ENCODE measurements at places on chromosomes 2 and 18. TPM values are rescaled to one million over a fixed set of nuclear protein-coding genes. Genes with fewer than 3 reads are reported as not detected.

Gene GREB1L
- not detected for total RNA-seq

Gene SRD5A2
- total RNA-seq = not detected

Gene PECR
- 15.4 TPM for total RNA-seq

Gene LONRF2
- total RNA-seq = not detected

Gene MSH2
- 18.8 TPM for total RNA-seq

Gene EFHD1
- not detected for total RNA-seq

Gene CRYGC
- total RNA-seq = not detected

Gene GALNT3
- total RNA-seq = 42.9 TPM

GRCh38 chr18:8657873-8658470, 47.4 kb upstream of the MTCL1 start:
- no peak overlapping the region for H3K27ac ChIP-seq
- no peak for DNase-seq
- no peak overlapping the region for H3K4me3 ChIP-seq
- peaks cover 3% of the 10 kb centered on the region for H3K27me3 ChIP-seq
- no peaks in the 10 kb centered on the region for H3K36me3 ChIP-seq

DNA sequence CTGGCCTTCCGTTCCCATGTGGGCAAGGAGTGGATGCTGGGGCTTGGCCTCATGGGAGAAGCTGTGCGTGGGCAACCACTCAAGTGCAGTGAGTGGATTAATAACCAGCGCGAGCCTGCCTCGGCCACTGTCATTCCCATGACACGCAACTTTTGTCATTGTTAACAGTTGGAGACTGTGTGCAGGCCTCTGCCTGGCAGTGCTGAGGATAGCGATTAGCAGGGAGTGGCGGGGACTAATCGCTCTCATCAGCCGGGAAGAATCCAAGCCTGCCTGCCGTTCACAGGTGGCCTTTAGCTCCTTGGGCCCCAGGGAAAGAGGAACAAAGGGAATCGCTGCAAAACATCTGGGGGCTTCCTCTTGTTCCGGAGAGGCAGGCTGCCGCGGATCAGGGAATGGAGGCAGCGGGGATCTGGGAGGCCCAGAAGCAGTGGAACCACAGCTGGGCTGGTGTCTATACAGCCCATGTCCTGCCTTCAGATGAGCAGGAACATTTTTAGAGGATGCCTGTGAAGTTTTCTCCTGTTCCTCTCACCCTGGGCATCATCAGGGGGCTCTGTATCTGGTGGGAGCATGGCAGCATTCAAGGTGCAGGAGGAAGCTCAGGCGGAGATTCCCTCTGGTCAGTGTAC, 53.8 kb downstream of the CTIF start:
- H3K36me3 ChIP-seq = no peaks in the 10 kb centered on the region
- no peaks in the 10 kb centered on the region for H3K27me3 ChIP-seq
- H3K4me3 ChIP-seq = no peak overlapping the region
- no peak for DNase-seq

DNA sequence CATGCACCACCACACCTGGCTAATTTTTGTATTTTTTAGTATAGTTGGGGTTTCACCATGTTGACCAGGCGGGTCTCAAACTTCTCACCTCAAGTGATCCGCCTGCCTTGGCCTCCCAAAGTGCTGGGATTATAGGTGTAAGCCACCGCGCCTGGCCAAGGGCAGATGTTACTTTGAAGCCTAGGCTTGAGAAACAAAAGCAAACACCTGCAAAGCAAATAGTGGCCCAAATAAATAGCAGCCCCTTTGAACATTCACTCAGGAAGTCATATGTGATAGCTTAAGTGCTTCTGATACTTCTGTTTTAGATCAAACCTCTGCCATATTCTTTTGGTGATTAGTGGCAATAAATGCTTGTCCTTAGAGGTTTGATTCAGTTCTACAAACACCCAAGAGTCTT, 404.5 kb upstream of the SMIM21 start:
- H3K4me3 ChIP-seq = no peak overlapping the region
- H3K27me3 ChIP-seq = no peaks in the 10 kb centered on the region
- no peak for DNase-seq
- H3K4me1 ChIP-seq = no peaks in the 10 kb centered on the region
- no peak overlapping the region for H3K27ac ChIP-seq

DNA sequence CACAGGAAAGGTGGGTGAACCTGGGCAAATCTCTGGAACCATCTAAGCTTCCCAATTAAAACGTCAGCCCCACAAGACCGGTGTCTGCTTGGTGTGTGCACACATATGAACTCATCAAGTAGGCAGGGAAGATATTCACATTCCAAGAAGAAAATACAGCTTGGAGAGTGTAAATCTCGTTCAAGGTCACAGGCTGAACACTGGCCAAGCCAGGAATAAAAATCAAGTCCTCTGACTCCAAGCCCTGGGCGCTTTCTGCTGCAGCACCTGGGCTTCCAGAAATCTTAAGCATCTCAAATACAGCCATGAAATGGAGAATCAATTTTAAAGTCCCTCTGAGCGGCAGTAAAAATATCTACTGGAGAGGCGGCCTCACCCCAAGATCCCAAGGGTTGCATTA, 150.9 kb downstream of the TWIST2 start:
- no peak for DNase-seq
- H3K4me3 ChIP-seq = no peak overlapping the region
- no peaks in the 10 kb centered on the region for H3K4me1 ChIP-seq
- H3K36me3 ChIP-seq = no peaks in the 10 kb centered on the region
- H3K27me3 ChIP-seq = no peaks in the 10 kb centered on the region

GRCh38 chr2:170276925-170277629, 99.1 kb downstream of the MYO3B start:
- DNase-seq = no peak
- H3K36me3 ChIP-seq = no peaks in the 10 kb centered on the region
- no peak overlapping the region for H3K27ac ChIP-seq
- no peaks in the 10 kb centered on the region for H3K27me3 ChIP-seq
- H3K4me1 ChIP-seq = no peaks in the 10 kb centered on the region

GRCh38 chr2:104849618-104850141, 4.2 kb upstream of the POU3F3 start:
- peaks cover 27% of the 10 kb centered on the region for H3K4me1 ChIP-seq
- no peaks in the 10 kb centered on the region for H3K36me3 ChIP-seq
- peak; percentile 40 for DNase-seq
- no peak overlapping the region for H3K27ac ChIP-seq
- H3K4me3 ChIP-seq = no peak overlapping the region

DNA sequence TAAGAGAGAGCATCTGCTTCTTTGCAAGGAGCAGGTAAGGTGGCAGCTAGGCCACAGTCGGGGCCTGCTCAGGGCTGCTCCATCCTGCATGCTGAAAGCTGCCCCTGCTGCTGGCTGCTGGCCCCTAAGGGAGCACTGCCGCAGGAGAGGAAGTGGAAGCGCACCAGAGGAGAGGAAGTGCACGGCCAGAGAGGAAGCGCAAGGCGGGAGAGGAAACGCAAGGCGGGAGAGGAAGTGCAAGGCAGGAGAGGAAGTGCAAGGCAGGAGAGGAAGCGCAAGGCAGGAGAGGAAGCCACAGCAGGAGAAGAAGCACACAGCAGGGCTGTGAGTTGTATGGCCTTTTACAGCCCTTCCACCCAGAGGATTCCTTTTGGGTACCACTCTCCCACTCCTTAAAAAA, 539.0 kb upstream of the TNP1 start:
- H3K4me3 ChIP-seq = no peak overlapping the region
- peaks cover 7% of the 10 kb centered on the region for H3K4me1 ChIP-seq
- DNase-seq = peak; percentile 13
- H3K27me3 ChIP-seq = no peaks in the 10 kb centered on the region
- no peaks in the 10 kb centered on the region for H3K36me3 ChIP-seq

- peaks cover 19% of the 10 kb centered on the region for H3K27me3 ChIP-seq
- peaks cover 7% of the 10 kb centered on the region for H3K4me1 ChIP-seq
- DNase-seq = no peak
- H3K36me3 ChIP-seq = no peaks in the 10 kb centered on the region
These were observed at the start of gene TACR1 for GRCh38 chr2:75199428-75200011. TSS of gene TACR1 (minus strand) at chr2:75199520. CDS start at chr2:75198934, 586 bp downstream.

GRCh38 chr2:98910349-98911125, 25.5 kb downstream of the CRACDL start:
- H3K36me3 ChIP-seq = no peaks in the 10 kb centered on the region
- H3K4me1 ChIP-seq = peaks cover 33% of the 10 kb centered on the region
- no peak overlapping the region for H3K4me3 ChIP-seq
- DNase-seq = no peak

- DNase-seq = no peak
- H3K4me3 ChIP-seq = no peak overlapping the region
These were observed 36.2 kb downstream of the CCDC178 start for GRCh38 chr18:33404244-33404873.

- H3K4me1 ChIP-seq = peaks cover 77% of the 10 kb centered on the region
- no peaks in the 10 kb centered on the region for H3K36me3 ChIP-seq
- peak overlapping the region; percentile 74 for H3K27ac ChIP-seq
These were observed 49.8 kb downstream of the PLB1 start for GRCh38 chr2:28545590-28546200.

- no peak overlapping the region for H3K27ac ChIP-seq
- no peak for DNase-seq
- H3K36me3 ChIP-seq = no peaks in the 10 kb centered on the region
- H3K4me1 ChIP-seq = no peaks in the 10 kb centered on the region
- H3K27me3 ChIP-seq = no peaks in the 10 kb centered on the region
- no peak overlapping the region for H3K4me3 ChIP-seq
These were observed 34.9 kb upstream of the MAT2A start for GRCh38 chr2:85503851-85504777.

GRCh38 chr18:76056471-76057110, 438.5 kb downstream of the ZNF516 start:
- H3K4me3 ChIP-seq = no peak overlapping the region
- DNase-seq = no peak
- no peak overlapping the region for H3K27ac ChIP-seq
- H3K4me1 ChIP-seq = no peaks in the 10 kb centered on the region

- DNase-seq = no peak
- no peak overlapping the region for H3K27ac ChIP-seq
- no peaks in the 10 kb centered on the region for H3K27me3 ChIP-seq
These were observed 17.0 kb downstream of the ANKRD29 start for GRCh38 chr18:23645568-23646175.

DNA sequence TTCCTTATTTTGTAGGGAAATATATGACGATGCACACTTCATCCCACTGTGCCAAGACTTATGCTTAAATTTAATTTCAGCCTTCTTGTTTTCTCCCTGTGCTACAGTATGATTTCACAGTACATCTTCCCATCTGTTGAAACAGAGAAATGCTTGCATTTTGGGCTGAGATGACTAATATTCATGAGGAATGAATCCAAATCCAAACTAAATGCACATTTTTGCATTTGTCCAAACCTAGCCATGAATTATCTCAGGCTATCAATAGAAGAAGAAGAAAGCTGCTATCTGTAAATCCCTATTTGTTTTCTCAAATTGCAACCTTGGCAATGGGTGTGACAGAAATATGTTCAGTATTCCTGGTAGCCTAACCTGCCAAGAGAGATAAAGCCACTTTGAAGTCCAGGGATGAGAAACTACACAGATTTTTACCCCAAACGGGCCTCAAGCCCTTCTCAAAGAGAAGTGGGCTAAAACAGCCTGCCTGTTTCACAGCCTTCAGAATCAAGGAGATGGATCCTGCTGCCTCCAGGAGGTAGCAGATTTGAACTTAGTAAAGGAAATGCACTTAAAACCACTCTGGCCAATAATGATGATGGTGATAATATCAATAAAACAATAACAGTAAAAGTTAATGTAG, 306.9 kb upstream of the NT5C1B start:
- no peak for DNase-seq
- H3K27ac ChIP-seq = no peak overlapping the region
- H3K36me3 ChIP-seq = no peaks in the 10 kb centered on the region
- no peak overlapping the region for H3K4me3 ChIP-seq
- H3K27me3 ChIP-seq = no peaks in the 10 kb centered on the region
- no peaks in the 10 kb centered on the region for H3K4me1 ChIP-seq

- no peaks in the 10 kb centered on the region for H3K27me3 ChIP-seq
- peaks cover 6% of the 10 kb centered on the region for H3K4me1 ChIP-seq
- DNase-seq = no peak
- H3K36me3 ChIP-seq = no peaks in the 10 kb centered on the region
- H3K4me3 ChIP-seq = no peak within 1 kb of the TSS
- no peak within 1 kb of the TSS for H3K27ac ChIP-seq
These were observed at the start of gene ESPNL for GRCh38 chr2:238100049-238100820. TSS of gene ESPNL (plus strand) at chr2:238100340. CDS start at chr2:238100420, 80 bp downstream.

DNA sequence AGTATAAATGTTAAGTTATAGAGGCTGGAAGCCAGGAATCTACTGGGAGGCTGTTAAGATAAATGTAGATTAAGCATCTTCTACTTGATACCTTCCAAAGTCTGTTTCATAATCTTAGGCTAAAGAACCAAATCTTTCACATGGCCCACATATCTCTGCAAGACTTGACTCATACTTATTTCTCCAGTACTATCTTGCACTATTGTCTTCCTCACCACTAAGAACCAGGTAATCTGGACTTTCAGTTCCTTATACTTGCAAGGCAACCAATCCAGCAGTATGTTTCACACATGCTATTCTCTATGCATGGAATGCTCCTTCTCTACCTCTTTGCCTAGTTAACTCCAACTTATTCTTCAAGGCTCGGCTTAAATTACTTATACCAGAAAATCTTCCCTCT, 62.2 kb downstream of the RBMS1 start:
- no peak for DNase-seq
- no peak overlapping the region for H3K4me3 ChIP-seq
- no peaks in the 10 kb centered on the region for H3K27me3 ChIP-seq
- H3K4me1 ChIP-seq = peaks cover 6% of the 10 kb centered on the region

Data from natural killer cell (primary cell).